ENCODE measurements at places on chromosomes 1 and 21.
A peak's percentile ranks its signal among the peaks of the same experiment; 100 is the strongest.

DNA sequence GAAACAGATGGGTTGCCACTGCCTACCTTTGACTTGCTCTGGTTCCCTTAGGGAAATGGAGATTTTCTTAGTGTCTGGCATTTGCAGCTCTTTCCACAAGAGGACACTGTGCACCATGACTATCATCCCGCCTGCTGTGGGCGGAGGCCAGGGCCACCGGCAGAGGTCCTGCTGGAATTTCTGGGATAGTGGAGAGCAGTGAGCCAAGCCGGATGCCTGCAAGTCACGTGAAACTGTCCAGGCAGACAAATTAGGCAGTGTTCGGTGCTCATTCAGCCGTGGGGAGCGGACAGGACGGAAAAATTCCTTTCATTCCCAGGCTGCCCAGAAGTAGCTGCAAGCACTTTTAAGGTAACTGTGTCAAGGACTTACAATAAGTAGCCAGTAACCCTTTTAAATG, 43.4 kb downstream of the IGSF5 start:
- peak; percentile 88 for DNase-seq

DNA sequence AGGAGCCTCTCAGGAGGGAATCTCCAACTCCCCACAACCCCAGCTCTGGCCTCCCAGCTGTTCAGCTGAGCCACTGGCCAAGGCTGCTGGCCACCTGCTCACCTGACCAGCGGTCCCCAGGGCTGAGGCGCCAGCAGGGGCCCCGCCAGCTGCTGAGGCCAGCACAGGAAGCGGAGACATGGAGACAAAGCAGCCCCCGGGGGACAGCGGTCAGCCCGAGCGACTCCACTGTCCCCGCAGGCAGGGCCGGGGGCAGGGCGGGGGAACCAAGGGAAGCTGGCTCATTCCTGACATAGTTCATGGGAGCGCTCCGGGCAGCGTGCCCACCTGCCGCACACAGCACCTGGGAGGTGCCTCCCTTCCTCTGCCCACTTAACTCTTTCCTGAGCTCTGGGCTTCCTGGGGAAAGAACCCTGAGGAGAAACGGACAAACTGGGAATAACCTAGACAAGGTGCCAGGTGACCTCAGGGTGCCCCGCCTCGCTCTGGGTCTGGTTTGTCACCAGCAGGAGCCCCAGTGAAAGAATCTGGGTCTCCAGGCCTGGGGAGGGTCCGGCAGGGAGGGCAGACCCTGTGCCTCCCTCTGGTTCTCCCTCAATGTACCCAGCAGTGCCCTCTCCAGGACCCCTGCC, 10.7 kb downstream of the EPHA2 start:
- peak; percentile 91 for DNase-seq

GRCh38 chr1:92482665-92483609, 3.8 kb downstream of the GFI1 start:
- peak; percentile 81 for DNase-seq

DNA sequence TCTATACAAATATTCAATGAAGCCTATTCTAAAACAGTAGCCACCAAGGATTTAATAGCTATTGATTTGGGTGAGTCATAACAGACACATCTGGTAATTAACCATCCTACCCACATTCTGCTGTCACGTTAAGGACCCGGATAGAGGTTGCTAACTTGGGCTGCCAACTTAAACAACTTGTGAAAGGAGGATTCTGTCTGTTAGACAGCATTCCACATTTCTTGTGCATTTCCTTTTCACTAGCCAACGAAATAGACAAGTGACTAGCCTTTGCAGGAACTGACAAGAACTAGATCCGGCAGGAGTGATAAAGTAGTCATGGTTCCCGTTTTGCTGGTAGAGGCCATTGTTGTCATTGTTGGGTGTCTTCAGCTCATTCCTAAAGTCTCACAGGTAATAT, 9.5 kb downstream of the DSCAM start:
- DNase-seq = no peak

GRCh38 chr21:15706696-15707095, 23.1 kb upstream of the USP25 start:
- DNase-seq = no peak

GRCh38 chr1:23598424-23598823, 39.1 kb upstream of the ID3 start:
- DNase-seq = no peak

GRCh38 chr1:77950873-77951272, 28.0 kb downstream of the FUBP1 start:
- no peak for DNase-seq
